ENCODE measurements at places on chromosomes 6 and 20. TPM values are rescaled to one million over a fixed set of nuclear protein-coding genes. Genes with fewer than 3 reads are reported as not detected.

The MMP24 gene
- total RNA-seq, result 0.78 TPM

The IL17F gene
- total RNA-seq, result not detected

The DPPA5 gene
- not detected for total RNA-seq

The EDN1 gene
- 496 TPM for total RNA-seq

The GTSF1L gene
- not detected for total RNA-seq

The WFDC6 gene
- not detected for total RNA-seq

The TMEM151B gene
- total RNA-seq, result 0.11 TPM

The HSPA1A gene
- 33.6 TPM for total RNA-seq

The CCN6 gene
- not detected for total RNA-seq

The RBBP8NL gene
- total RNA-seq, result not detected

The ENPP5 gene
- total RNA-seq, result not detected

The GRM4 gene
- not detected for total RNA-seq

The MCHR2 gene
- not detected for total RNA-seq

The MACROD2 gene
- total RNA-seq, result 0.95 TPM

The KCNG1 gene
- 0.40 TPM for total RNA-seq

The CDC40 gene
- total RNA-seq, result 35.9 TPM

The NRSN2 gene
- total RNA-seq, result 15.2 TPM
